T follicular helper cell (primary cell): ENCODE measurements at places on chromosomes 1 and 21.

DNA sequence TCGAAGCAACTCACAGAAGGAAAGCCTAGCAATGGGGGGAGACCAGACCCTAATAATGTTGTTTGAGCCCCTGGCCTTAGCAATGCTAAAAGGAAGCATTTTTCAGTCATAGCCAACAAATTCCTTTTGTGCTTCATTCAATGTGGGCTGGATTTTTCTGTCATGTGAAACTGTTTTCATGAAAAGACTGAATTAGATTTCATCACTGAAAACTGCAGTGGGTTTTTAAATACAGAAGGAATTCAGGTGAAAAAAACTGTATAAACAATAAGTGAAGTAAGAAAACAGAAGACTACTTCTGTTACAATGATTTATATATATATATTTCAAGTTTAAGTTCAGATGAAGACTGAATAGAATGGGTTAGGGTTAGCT is 204.8 kb downstream of the SMYD3 start:
- no peak for DNase-seq

DNA sequence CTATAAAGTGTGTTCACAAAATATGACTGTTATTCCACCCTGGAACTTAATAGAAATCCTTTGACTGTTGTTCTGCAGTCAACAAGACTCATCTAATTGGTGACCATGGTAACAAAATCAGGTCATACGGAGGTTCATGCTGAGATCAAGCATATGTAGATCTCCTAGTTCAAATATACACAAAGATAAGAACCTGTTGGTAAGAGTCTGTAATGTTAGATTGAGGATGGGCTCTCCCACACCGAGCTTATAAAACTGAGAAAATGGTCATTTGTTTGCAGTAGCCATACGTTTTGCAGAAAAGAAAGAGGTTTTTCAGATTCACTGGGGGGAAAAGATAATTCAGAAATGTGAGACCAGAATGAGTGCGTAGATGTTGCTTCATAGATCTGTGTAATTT is 468.1 kb downstream of the RPS6KC1 start:
- DNase-seq, result no peak

DNA sequence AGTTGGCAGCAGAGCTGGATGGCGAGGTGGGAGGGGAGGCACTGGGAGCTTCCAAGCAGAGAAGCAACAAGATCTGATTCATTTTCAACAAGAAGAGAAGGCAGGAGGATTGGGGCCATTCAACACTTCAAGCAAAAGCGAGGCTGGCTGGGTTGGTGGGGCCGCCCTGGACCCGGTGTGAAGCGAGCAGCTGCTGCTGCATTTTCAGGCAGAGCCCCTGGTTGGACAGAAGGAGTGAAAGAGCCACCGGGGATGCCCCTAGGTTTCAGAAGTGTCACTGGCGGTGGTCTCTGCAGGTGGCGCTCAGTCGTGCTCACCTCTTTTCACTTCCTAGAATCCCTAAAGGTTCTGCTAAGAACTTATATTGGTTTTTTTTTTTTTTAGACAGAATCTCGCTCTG is 18.0 kb downstream of the SLC2A7 start:
- DNase-seq, result no peak

- DNase-seq, result no peak
Observed at GRCh38 chr1:239868058-239868832, 223.4 kb upstream of the FMN2 start.

- DNase-seq, result no peak
Observed at GRCh38 chr1:180173952-180174351, 19.3 kb downstream of the QSOX1 start.

DNA sequence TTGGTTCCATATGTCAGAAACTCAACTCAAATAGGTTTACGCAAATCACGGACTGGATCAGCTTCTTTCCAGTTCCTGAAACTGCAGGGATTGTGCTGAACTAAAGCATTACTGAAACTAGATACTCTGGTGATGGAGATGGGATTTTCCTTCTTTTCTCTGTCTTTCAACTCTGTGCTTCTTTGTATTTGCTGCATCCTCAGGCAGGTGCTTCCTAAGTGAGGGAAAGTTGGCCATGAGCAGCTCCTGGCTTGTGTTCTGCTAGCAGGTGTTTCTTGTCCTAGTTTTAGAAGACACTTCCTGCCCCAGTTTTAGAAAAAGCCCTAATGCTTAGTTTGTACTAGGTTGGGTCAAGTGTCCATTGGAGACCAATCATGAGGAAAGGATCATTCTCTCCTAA is 86.7 kb upstream of the USP24 start:
- no peak for DNase-seq

DNA sequence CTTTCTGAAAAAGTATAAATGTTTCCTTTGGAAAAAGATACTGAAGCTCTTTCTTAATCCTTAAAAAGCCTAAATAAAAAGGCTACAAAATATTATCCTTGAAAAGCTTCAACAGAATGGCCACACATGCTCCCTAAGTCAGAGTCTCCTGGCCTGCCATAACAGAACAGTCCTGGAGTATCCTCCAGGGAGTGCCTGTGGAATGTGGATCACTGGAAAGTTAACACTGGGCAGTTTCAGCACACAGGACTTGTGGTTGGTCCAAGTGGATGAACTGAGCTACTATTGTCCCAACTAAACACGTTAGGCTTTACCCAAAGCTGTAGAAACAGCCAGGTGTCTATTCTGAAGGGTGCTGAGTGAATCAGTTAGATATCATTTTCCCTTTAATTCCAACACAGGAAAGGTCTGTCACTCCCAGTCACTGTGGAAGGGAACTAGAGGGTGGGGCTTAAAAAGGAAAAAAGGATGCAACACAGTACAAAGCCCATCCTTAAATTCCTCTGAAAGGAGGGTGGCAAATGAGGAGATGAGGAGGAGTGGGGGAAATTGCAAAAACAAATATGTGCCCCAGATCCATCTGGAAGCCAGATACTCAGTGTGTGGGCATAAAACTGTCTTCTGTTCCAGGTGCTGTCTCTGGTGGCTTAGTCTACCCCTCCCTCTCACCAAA is 196.3 kb upstream of the SPAG17 start:
- no peak for DNase-seq

DNA sequence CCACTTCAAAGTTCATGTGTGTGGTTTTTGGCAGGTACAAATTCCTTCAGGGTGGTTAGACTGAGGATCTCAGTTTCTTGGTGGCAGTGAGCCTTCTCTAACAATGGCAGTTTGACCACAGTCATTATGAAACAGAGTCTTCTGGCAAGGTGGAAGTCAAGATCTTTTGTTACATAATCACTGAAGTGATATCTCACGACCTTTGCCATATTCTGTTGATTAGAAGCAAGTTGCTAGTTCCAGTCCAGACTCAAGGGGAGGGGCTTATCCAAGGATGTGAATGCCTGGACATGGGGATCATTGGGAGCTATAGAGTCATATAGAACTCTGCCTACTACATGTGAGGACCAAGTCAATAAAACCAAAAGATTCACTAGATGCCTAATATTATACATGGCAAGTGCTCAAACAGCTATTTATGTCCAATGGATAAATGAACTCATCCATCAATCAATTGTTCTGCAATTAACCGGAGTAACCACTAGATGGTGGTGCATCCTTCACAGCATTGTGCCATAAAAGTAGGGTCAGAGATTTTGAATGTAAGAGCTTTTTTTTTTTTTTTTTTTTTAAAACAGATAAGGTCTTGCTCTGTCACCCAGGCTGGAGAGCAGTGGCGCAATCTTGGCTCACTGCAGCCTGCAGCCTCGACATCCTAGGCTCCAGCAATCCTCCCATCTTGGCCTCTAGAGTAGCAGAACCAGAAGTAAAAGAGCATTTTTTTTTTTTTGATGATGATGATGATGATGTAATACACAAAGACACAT is 131.9 kb downstream of the CRB1 start:
- DNase-seq, result no peak

- DNase-seq, result no peak
Observed at GRCh38 chr1:54347955-54348699, 58.1 kb downstream of the SSBP3 start.

- DNase-seq, result no peak
Observed at GRCh38 chr21:41769933-41770332, 3.1 kb upstream of the RIPK4 start.

DNA sequence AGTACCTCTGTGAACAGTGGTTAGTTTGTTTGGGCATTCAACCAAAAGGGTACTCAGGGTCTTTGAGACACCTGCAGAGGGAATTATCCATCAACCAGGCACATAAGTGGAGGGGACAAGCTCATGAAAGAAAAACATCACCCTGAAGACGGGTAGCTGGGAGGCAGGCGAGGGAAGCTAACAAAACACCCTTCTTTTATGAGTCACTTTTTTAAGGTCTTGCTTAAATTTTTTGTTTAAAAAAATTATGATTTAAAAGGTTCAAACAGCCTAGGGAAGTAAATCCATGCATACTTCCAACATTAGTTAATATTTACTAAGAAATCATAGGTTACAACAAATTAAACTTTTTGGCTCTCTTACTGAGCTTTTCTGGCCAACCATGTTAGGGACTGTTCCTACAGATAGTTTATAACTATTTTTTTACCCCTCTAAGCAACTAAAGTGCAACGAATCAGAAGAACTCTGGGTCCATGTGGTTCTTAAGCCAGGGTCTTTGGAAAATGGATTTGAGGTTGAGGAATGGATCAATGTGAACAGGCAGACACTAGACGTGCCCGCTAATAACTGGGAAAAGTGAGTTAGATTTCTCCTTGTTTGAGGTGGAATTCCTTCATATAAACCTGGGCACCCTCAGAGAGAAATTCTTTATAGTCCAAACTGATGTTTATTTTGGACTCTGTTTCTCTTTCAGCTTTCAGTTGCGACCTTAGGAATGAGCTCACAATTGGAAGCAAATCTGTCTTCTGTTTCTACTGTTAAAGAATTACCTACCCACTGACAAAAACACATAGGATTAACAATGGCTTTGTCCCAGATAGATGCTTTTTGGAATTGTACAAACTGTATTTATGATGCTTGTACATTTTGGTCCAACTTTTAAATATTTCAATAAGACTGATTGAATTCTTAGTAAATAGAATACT is 123.0 kb downstream of the LYPLAL1 start:
- no peak for DNase-seq

GRCh38 chr1:74592580-74593355 is 80.4 kb upstream of the LRRC53 start:
- no peak for DNase-seq

DNA sequence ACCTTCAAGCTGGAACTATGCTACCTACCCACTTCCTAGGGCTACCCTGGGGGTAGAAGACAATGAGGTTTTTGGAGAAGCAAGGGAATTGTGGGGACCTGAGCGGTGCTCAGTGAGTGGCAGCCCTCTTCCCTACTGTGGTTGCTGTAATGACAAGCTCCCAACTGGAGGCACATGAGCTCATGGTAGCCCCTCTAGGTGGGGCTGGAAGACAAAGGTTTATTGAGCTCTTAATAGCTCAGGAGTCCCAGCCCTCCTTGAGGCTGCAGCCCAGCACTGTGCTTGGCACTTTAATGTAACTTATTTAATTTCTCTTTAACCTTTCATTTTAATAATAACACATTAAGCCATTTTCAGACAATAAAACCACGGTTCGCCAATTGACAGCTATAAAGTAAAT is 528.9 kb downstream of the OMA1 start:
- DNase-seq, result no peak

DNA sequence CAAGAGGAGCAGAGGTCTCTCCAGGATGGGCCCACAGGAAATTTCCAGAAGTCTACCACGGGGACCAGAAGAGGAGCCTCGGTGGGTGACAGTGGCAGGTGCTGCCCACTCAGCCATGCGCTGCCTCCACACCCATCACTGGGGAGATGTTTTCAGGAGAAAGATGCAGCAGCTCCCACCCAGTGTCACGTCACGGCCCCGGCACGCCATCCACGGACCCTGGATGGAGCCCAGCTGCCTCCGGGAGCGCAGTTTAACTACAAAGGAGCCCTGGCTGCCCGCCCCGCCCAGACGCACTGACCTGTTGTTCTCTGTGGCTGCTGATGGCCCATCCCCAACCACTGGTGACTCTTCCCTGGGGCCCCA is 6.8 kb downstream of the TSPEAR start:
- DNase-seq, result no peak

- no peak for DNase-seq
Observed at GRCh38 chr1:202088206-202088605, 34.5 kb upstream of the GPR37L1 start.

- no peak for DNase-seq
Observed at GRCh38 chr1:193036337-193037047, 22.7 kb downstream of the UCHL5 start.

GRCh38 chr1:21267191-21268077 is 22.8 kb downstream of the ECE1 start:
- DNase-seq, result no peak

DNA sequence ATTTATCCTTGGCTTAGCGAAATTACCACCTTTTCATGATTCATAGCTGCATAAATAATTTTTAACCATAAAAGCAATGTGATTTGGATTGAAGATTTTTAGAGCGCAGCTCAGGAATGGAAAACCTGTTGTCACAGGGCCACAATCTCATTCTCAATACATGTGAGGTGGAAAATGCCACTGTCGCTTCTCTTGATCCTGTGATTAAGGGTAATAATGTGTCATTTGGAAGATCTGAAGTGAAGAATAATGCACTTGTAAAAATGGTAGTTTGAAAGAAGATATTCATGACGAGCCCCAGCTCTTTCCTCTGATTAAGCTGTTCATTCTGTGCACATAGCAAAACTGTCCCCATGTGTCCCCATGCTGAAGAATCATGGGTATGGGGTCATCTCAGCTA is 230.4 kb downstream of the BACH1 start:
- no peak for DNase-seq

DNA sequence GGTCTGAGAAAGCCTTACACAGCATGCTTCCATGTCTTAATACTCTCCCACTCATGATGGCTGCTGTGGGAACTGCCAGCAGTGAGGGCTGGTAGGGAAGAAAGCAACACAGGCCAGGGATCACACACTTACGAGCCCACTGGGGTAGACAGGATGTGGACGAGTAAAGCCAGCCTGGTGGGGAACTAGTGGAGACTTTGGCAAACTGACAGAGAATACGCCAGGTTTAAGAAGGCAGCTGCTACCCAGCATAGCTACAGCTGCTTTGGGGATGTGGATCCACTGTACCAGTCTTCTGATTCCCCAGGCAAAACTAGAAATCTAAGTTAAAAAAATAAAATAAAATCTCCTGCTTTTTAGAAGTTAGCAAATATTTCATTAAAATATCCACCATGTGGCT is 664.0 kb downstream of the SMYD3 start:
- DNase-seq, result no peak

DNA sequence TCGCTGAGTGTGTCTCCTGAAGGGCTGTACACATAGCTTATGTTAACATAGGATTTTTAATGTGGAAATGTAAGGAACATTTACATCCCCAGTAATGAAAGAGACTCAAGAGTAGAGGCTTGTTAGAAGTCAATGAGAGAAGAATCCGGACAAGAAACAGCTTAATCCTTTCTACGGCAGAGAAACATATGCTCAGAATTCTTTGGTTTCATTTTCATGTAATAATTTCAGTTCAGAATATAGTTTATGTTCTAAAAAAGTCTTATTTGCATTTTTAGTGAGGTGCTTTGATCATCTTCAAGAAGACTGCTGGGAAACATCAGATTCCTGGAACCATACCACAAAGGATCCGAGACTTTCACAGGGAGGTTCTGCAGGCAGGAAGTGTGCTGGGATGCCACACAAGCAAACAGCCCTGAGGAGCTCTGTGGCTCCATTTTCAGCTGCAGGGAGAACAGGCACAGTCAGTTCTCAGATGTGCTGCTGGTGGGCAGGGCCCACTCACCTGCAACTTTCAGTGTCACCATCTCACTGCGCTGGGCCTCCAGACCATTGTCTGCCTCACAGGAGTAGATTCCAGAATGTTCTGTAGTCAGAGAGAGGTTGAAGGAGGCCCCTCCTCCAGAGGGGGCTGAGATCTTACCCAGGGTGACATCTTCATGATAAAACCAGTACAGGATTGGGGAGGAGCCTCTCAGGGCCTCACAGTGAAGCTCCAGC is 28.4 kb downstream of the FCRL5 start:
- DNase-seq, result no peak

- DNase-seq, result no peak
Observed at GRCh38 chr21:42263591-42264131, 44.7 kb downstream of the ABCG1 start.
